Activated CD4-positive, alpha-beta T cell treated with anti-CD3 and anti-CD28 coated beads, Interleukin-2, amount 50 U/mL, for 16 hours (primary cell): ENCODE measurements at places on chromosomes 7 and 10.

GRCh38 chr10:70223728-70224127 is 9.5 kb downstream of the PPA1 start:
- no peak for DNase-seq

- no peak for DNase-seq
Observed at GRCh38 chr7:11297126-11297625, 323.5 kb downstream of the PHF14 start.

GRCh38 chr10:109877546-109877945 is 45.8 kb downstream of the XPNPEP1 start:
- DNase-seq: no peak

DNA sequence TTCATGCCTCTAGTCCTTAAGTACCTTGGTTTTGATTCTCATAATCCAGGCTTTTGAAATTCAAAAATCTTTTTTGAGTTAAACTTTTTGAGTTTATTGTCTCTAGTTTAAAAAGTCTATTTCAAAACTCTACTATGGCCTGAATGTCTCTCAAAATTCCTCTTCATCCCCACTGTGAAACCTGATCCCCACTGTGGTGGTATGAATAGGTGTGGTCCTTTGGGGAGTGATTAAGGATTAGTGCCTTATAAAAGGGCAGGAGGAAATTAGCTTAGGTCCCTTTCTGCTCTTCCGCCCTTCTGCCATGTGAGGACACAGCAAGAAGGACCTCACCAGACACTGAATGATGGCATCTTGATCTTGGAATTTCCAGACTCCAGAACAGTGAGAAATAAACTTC is 44.1 kb upstream of the JAZF1 start:
- DNase-seq: no peak

GRCh38 chr10:88819290-88819689 is 16.8 kb downstream of the LIPM start:
- DNase-seq: no peak
